GF-D8 (cell line): ENCODE measurements at places on chromosomes 1 and 21.

- no peak for DNase-seq
These were observed 29.0 kb upstream of the HTR1D start for GRCh38 chr1:23246274-23246673.

DNA sequence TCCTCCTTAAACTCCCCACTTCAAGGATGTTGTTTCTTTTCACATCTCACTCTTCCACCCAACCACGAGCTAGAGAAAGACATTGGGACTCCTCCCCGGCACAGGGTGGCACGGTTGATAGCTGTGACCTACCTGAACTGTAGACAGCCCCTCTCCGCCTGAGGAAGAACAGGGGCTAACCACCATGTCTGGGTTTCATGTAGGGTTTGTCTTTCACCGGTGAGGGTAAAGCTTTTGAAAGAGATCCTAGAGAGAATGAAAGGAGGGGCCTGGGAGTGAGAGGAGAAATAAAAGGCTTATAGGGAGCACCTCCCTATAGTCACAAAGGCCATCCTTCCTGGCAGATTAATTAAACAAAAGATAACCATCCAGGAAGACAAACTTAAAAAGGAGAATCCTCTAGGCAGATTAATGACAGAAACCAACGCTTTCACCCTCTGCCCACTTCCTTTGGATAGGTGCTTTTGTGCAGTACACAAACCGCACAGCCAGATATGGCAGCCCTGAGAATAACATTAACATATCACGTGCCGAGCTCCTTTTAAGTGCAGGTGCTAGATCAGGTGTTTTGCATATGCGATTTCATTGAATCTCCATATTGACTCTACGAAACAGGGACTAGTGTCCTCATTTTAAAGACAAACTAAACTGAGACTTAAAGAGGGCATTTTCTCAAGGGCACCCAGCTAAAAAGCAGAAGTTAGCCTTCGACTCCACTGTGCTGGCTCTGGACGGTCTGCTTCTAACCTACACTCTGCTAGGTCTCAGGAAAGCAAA lies 178.1 kb upstream of the RUNX1 start:
- peak; percentile 8 for DNase-seq

DNA sequence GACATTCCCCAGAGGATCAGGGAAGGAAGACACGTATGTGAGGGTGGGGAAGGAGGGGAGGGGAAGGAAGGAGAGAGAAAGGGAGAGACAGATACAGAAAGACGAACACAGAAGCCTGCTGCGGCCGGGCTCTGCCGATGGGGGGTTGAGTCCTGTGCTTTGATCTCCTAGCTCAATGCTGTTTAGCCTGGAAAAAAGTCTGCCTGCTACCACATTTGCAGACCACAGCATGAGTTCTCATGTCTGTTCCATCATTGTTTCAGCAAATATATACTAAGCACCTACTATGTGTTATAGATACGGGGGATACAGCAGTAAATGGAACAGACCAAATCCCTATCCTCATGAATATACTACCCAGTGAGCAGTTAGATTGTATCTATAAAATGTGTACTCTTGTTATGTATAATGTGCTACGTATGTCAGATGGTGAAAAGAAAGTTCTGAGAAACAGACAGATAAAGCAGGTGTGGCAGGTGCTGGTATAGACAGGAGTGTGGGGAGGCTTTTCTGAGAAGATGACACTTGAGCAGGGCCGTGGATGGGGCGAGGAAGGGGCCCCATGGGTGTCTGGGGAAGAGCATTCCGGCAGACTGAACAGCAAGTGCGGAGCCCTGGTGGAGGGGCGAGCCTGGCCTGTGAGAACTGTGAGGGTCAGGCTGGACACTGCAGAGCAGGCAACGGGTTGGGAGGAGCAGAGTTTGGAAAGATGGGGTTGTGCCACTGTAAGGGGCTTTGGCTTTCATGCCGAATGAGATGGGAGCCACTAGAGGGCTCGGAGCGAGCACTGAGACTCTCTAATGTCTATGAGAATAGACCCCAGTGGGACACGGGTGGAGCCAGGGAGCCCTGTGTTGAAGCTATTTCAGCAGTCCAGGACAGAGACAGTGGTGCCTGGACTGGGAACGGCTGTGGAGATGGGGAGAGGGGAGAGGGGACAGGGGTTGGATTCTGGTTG lies 34.1 kb downstream of the KIAA1614 start:
- DNase-seq, result no peak

DNA sequence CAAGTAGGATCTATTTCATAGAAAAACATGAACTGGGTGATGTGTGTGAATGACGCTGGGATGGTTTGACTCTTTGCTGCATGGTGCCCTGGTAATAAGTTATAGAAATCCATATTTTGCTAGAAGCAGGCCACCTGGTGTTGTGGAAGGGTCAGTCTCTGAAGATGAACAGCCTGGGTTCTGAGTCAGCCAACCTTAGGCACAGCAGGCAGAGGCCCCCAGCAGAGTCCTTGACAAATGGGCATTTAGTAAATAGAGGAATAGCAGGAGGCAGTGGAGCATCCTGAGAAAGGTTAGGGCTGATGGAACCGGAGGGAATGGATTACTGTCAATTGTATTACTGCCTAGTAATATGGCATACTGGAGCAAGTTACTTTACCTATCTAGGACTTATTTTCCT lies 20.9 kb downstream of the FGGY start:
- DNase-seq, result no peak

- no peak for DNase-seq
These were observed 59.8 kb downstream of the MAST2 start for GRCh38 chr1:45863218-45863617.

DNA sequence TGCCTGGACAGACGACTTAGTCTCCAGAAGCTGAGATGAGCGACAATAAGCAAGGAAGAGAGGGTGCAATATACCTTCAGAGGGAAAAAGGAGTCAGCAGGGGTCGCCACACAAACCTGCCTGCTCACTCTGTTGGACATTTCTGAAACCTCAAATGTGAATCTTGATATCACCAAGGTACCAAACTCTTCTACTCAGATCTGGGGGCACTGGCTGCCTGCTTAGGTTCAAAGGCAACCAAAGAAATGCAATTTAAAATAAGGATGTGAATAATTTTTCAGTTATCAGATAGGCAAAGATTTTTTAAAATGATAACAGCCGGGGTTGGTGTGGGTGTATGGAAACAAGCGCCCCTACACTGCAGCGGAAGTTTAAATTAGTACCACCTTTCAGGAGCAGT lies 164.2 kb downstream of the HIVEP3 start:
- no peak for DNase-seq

- DNase-seq, result peak; percentile 35
These were observed 27.7 kb downstream of the CDC42 start for GRCh38 chr1:22080191-22080590.

DNA sequence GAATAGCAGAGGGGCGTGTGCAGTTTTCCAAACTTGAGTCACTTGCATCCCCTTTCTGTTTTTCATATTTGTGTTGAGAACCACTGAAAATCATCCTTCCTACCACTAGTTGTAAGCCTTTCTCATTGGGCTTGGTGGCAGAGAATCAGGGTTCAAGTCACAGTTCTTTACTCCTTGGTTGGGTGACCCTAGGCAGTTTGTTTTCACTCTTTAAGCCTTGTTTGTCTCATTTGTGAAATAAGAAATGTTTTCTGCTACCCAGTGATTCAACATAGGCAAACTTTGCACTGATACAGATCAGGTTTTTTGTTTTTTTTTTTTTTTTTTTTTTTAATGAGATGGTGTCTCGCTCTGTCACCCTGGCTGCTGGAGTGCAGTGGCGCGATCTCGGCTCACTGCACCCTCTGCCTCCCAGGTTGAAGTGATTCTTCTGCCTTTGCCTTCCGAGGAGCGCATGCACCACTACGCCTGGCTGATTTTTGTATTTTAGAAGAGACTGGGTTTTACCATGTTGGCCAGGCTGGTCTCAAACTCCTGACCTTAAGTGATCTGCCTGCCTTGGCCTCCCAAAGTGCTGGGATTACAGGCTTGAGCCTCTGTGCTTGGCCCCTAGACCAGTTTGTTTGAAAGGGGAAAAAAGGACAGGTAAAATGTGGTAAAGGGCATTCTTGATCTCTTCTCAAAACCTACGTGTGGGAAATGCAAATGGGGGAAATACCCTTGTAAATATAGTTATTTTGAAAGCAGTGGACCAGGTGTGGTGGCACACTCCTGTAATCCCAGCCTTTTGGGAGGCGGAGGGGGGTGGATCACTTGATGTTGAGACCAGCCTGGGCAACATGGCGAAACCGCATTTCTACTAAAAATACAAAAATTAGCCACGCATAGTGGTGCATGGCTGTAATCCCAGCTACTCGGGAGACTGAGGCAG lies 3.2 kb downstream of the CLIC4 start:
- DNase-seq, result no peak

- no peak for DNase-seq
These were observed 54.7 kb downstream of the APP start for GRCh38 chr21:26115899-26116298.

GRCh38 chr1:18639368-18640055 lies 8.9 kb downstream of the PAX7 start:
- no peak for DNase-seq

DNA sequence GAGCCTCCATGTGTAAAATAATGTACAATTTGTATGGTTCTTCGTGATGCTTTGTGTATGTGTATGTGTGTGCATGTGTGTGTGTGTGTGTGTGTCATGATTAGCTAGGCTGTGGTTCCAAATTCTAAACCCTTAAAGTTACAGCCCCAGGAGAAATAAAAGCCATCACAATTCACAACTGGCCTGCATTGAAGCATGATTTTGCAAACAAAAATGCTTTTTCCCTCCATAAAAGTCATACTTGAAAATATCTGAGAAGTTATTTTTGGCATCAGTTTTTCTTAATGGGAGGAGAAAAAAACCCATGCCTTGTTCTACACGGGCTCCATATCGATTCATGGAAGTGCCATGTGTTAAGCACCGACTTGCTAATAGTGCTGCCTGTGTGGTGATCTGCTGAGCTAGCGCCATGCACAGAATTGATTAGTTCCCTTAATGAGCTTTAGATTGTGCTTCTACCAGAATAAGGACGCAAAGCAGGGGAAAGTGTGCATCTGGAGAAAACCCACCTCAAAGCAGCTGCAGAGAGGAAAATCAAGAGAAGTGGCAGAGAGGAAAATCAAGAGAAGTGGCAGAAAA lies 207.3 kb downstream of the DSCAM start:
- DNase-seq, result no peak

GRCh38 chr1:2541619-2542245 lies 11.7 kb upstream of the HES5 start:
- no peak for DNase-seq

DNA sequence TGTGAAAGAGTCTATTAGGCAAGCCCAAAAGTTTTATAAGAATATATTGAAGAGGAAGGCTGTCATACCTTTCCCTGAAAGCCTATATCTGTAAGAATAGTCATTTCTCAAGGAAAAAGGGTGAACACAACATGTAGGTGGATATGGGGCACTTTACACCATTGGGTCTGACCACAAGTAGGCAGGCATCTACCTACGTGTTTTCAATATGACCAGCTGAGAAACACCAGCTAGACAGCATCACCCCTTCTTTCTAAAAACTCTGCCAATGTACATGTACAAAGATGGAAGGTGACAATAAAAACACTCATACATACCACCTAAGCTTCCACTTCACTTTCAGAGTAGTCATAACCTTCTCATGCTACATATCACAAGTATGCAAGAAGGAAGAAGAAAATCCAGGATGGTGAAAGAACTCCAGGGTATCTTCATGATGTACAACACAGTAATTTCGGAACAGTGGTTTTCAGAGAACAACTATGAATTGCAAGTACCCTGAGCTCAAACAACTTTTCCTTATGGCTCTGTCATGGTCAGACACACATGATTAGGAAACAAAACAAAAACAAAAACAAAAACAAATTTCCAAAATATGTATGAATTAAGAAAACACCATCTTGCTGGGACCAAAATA lies 98.5 kb upstream of the ADGRL2 start:
- no peak for DNase-seq

DNA sequence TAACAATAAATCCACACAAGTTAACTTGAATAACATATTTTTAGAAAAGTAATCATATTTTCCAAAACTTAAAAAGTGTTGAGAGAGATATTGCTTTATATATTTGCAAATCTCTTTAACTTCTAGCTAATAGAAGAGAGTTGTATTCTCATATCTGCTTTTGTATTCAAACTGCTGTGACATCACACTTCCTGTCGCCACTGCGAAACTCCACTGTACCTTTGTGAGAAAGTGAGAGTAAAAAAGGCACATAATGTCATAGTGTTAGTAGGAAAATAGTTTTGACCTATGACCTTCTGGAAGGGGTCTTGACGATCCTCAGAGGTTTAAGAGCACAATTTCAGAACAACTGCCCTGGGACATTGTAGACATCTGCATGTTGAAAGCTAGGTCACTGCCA lies 21.6 kb downstream of the AK5 start:
- DNase-seq, result no peak

GRCh38 chr21:33088384-33088783 lies 18.4 kb downstream of the OLIG1 start:
- DNase-seq, result no peak

- DNase-seq, result no peak
These were observed 313.1 kb downstream of the TGFB2 start for GRCh38 chr1:218658269-218658668.

GRCh38 chr21:43696214-43696613 lies 22.7 kb upstream of the PDXK start:
- DNase-seq, result no peak

DNA sequence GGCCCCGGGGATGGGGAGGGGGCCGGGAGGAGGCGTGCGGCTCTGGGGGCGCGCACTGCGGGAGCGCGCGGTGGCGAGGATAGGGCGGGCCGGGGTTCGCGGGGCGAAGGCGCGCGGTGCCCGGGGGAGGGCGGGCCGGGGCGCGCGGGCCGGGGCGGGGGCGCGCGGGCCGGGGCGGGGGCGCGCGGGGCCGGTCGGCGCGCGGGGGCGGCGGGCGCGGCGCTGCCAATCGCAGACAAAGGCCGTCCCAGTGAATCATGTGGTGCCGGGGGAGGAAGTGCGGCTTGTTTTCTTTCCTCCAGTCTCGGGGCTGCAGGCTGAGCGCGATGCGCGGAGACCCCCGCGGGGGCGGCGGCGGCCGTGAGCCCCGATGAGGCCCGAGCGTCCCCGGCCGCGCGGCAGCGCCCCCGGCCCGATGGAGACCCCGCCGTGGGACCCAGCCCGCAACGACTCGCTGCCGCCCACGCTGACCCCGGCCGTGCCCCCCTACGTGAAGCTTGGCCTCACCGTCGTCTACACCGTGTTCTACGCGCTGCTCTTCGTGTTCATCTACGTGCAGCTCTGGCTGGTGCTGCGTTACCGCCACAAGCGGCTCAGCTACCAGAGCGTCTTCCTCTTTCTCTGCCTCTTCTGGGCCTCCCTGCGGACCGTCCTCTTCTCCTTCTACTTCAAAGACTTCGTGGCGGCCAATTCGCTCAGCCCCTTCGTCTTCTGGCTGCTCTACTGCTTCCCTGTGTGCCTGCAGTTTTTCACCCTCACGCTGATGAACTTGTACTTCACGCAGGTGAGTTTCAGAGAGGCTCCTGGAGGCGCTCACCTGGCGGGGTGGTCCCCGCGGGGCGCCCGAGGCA lies at the start of gene GPR137B:
Gene GPR137B, plus strand, starts transcription at position 287 of the 851 bp plus-strand sequence. Its CDS starts 84 bp downstream, at position 371.
- DNase-seq, result no peak

- no peak for DNase-seq
These were observed 308.8 kb downstream of the SMYD3 start for GRCh38 chr1:246198115-246198816.

- DNase-seq, result no peak
These were observed 411.3 kb downstream of the KIF26B start for GRCh38 chr1:245566134-245566533.

- DNase-seq, result no peak
These were observed 56.4 kb downstream of the OSBPL9 start for GRCh38 chr1:51673279-51673678.

GRCh38 chr1:42334240-42335049 lies 590 bp downstream of the FOXJ3 start:
- DNase-seq, result no peak
